ENCODE measurements at places on chromosomes 11 and 22. TPM values are rescaled to one million over a fixed set of nuclear protein-coding genes. Genes with fewer than 3 reads are reported as not detected.

The RNF215 gene
- 11.6 TPM for total RNA-seq

The OR51E2 gene
- total RNA-seq: not detected

The SCGB1A1 gene
- total RNA-seq: not detected

GRCh38 chr22:33577862-33578411 lies 342.3 kb downstream of the LARGE1 start:
- no peak for DNase-seq

The RFPL3 gene
- not detected for total RNA-seq

GRCh38 chr11:64717268-64717578 lies 5.8 kb downstream of the NRXN2 start:
- no peak for DNase-seq

The OR8G5 gene
- total RNA-seq: not detected

DNA sequence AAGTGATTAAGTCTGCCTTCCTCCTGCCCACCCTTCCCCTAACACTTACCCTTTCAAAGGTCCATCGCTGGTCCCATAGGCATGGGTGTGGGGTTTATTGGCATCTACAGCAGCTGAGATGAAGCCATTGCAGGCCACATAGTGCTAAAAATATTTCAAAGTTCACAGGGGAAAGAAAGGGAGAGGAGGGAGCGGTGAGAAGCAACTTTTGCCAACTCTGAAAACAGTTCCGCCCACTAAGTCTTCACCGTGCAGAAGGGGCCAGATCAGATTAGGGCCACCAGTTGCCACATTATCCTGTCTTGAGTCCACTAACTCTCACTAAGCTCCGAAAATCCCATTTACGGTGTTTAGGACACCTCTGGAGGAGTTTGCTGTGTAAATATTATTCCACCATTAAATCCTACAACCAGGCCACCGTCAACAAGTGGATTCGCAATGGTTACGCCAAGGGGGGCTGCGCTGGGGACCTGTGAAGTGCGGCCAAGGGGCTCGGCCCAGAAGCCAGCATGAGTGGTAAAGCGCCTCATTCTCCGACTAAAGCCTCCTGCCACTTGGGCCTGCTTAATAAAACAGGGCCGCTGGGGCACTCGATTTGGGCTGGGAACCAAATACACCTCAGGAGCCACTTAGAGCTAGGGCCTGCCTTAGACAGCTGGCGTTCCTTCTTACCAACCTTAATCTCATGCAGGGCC lies 534.9 kb downstream of the MIAT start:
- no peak for DNase-seq

DNA sequence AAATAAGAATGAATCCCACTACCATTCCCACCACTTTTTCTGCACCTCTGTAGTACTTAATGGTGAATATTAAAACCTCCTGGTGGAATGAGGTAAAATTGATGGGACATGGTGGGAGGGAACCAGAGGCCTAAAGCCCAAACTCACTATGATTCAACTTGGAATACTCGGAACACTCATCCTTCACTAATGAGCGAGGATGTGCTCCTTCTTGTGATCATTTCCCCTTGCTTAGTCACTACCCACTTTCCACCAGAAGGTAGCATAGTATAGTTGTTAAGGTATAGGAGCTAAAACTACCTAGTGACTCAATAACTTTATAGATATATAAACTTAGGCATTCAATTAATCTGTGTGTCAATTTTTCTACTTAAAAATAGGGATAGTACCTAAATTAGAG lies 728.9 kb downstream of the OPCML start:
- no peak for DNase-seq

GRCh38 chr11:96538104-96538503 lies 148.3 kb downstream of the JRKL start:
- no peak for DNase-seq

The ISX gene
- total RNA-seq: not detected

GRCh38 chr22:41273128-41273527 lies 12.9 kb downstream of the RANGAP1 start:
- DNase-seq: no peak

GRCh38 chr11:77079666-77080065 lies 12.9 kb downstream of the CAPN5 start:
- no peak for DNase-seq

DNA sequence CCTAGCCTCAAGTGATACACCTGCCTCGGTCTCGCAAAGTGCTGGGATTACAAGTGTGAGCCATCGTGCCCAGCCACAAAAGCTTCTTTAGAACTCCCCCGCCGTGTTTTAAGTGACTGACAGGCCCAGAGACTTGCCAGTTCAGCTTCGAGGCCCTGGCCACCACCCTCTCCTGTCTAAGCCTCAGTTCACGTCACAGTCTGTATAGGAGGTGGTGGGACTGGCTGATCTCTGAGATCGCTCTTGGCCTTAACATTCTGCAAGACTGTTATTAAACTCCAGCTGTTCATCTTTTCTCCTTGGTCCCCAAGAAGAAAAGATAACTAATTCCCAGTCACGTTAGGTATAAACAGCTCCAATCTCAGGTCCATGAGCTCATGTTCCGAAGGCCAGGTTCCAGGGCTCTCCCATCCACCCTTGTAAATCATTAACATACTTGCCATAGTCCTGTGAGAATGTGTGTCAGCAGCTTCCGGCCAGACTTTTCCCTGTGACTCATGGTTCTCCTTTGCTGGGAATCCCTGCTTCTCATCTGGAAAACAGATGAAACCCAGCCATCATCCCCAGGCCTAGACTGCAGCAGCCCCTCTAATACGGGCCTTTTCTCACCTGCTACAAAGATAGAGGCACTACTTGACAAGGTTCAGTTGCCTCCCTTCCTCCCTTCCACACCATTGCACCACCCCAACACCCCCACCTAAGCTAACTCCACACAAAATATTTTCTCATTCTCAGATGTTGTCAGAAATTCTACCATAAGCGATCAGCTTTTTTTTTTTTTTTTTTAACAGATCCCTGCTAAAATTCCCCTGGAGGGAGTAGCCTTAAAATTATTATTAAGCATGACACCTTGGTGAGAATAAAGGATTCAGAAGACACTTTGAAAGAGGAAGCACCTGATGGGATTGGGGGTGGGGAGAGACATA lies 5.6 kb upstream of the KIAA0930 start:
- DNase-seq: no peak

DNA sequence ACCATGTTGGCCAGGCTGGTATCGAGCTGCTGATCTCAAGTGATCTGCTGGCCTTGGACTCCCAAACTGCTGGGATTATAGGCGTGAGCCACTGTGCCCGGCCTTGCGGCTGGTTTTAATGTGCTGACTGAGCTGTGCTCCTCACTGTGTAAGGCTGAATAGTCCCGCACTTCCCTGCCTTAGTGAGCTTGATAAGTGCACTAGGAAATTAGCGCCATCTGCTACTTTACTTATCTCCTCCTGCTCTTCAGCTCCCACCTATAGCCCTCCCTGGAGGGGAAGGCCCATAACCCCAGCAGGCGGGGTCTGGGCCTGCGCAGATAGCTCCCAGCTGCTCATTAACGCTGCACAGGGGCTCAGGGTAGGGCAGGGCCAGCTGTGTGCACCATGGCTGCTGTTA lies 49.4 kb downstream of the CLMP start:
- DNase-seq: no peak

GRCh38 chr11:13927481-13927880 lies 35.0 kb upstream of the SPON1 start:
- DNase-seq: no peak

DNA sequence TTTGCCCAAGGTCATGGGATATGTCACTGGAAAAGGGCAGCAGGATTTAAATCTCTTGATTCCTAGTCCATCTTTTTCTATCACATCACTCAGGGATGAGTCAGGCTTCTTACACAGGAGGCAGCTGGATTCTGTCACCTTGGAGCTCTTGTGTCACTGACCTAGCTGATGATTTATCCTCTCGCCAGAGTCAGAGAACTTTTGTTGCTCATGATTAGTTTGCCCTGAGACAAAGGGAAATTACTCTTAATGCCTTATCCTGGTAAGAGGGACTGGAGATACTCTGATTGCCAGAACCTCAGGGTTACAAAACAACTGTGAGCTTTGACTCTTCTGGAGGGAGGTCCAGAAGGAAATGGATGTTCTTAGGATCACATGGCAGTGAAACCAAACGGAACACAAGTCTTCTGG lies 10.1 kb downstream of the COA4 start:
- DNase-seq: no peak

GRCh38 chr11:38598418-38598817 lies 2000.4 kb upstream of the RAG2 start:
- no peak for DNase-seq

DNA sequence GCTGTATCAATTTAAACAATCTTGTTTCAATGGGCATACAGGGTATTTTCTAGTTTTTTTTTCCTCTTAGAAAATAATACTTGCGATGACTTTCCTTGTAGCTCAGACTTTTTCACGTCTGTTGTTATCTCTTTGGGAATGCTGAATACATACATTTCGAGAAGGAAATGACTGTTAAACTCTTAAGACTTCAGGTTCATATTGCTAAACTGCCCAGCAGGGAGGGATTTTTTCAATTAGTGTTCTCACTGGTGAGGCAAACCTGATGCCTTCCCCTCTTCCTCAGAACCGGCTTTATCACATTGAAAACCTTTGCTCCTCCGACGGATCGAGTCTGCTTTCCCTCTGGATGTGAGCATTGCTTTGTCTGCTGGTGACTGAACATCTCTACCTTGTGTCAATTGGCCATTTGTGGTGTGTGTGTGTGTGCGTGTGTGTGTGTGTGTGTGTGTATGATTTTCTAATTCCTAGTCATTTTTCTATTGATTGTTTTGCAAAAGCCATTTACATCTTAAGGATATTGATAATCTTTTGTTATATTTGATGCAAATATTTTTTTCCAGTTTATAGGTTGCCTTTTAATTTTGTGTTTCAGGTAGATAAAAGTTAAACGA lies 6.6 kb downstream of the NEAT1 start:
- no peak for DNase-seq

- DNase-seq: no peak
Measured at GRCh38 chr11:73391665-73392064, 15.5 kb downstream of the RELT start.

- no peak for DNase-seq
Measured at GRCh38 chr22:29032014-29032475, 29.6 kb downstream of the C22orf31 start.

The SIK2 gene
- total RNA-seq: 9.9 TPM

All from thoracic aorta (tissue), 2 donors.